Stimulated activated CD8-positive, alpha-beta memory T cell treated with anti-CD3 and anti-CD28 coated beads, Interleukin-15, amount 100 ng/mL, for 48 hours (primary cell): ENCODE measurements at places on chromosomes 3 and 15.

- no peak for DNase-seq
Observed at GRCh38 chr3:125052624-125053303, 3.0 kb downstream of the HEG1 start.

- no peak for DNase-seq
Observed at GRCh38 chr3:39075910-39076309, 24.1 kb downstream of the WDR48 start.

DNA sequence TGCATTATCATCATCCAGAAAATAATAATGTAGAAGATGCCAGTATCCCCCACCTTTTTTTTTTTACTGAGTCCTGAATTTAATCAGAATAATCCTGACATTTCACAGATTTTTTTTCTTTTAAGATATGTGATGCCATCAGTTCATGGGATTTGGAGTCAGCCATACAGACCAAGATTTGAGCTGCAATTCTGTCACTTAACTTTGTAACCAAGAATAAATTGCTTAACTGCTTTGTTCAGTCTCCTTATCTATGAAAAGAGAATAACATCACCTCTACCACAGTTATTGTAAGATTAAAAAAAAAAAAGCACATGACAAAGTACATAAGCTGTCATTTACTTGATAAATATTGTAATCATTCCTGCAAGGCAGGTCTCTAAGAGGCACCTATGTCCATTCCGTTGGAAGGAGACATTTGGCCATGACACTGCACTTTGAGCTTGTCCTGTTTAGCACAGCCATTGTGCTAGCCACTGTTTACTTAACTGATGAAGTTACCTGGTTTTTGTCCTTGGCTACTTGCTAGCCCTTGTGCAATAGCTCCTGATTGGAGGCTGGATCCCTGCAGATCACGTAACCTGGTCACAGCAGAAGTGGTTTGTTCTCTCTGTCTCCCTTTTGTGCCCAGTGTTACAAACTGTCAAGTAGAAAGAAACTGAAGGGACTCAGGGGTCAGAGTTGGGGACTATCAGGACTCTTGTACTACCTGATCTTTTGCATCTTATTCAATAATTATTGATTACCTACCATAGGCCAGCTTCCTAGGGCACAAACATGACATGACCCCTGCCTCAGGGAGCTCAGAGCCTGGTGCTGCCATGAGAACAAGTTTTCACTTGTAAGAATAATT lies 306.0 kb downstream of the WDR72 start:
- no peak for DNase-seq

GRCh38 chr3:132804498-132804897 lies 82.3 kb upstream of the NPHP3 start:
- no peak for DNase-seq

- no peak for DNase-seq
Observed at GRCh38 chr3:4597208-4597985, 104.2 kb downstream of the ITPR1 start.

GRCh38 chr3:184336547-184337398 lies 627 bp upstream of the FAM131A start:
- no peak for DNase-seq

GRCh38 chr15:54564166-54564565 lies 585.9 kb downstream of the UNC13C start:
- DNase-seq, result no peak
